ENCODE measurements at places on chromosomes 5 and 9.

DNA sequence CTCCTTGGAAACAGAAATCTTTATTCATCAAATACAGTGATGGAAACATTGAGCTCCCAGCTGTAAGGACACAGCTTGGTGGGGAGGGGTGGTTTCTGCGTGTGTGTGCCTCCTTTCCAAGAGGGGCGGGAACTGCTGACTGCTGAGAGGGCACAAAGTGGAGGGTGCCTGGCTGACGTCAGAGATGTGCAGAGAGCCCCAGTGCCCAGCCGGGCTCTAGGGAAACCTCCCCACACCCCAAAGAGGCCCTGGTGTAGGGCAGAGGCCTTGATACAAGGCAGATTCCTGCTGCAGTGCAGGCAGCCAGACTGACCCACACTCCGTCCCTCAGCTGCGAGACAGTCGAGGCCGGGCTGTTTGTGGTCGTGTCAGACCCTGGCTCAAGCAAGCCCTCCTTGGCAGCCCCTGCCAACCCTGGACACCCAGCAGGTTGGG lies 191.0 kb downstream of the CACNA1B start:
- DNase-seq = no peak

GRCh38 chr5:6543346-6543730 lies 89.5 kb downstream of the NSUN2 start:
- DNase-seq = no peak

GRCh38 chr9:112556497-112557442 lies 70.1 kb downstream of the KIAA1958 start:
- peak; percentile 91 for DNase-seq

DNA sequence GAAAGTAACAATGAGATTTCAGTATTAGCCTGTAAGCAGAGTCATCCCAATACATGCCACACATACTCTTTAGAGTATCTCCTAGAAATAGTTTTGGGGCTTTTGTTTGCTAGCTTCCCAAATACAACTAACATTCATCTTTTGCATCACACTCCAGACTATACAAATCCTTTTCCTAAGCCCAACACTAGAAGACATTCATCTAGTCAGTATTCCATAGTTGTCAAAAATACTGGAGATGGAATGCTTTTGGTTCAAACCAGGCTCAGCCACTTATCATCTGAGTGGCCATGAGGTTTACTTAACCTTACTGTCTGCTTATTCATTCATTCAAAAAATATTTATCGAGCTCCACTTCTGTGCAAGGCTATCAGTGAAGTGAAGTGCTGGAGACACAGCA lies 205.1 kb upstream of the SGCD start:
- no peak for DNase-seq

- DNase-seq = no peak
Measured at GRCh38 chr5:145467446-145467845, 367.7 kb downstream of the PRELID2 start.

- DNase-seq = no peak
Measured at GRCh38 chr5:143006501-143006900, 236.3 kb downstream of the ARHGAP26 start.

GRCh38 chr5:131375351-131375750 lies 111.5 kb downstream of the CDC42SE2 start:
- no peak for DNase-seq

DNA sequence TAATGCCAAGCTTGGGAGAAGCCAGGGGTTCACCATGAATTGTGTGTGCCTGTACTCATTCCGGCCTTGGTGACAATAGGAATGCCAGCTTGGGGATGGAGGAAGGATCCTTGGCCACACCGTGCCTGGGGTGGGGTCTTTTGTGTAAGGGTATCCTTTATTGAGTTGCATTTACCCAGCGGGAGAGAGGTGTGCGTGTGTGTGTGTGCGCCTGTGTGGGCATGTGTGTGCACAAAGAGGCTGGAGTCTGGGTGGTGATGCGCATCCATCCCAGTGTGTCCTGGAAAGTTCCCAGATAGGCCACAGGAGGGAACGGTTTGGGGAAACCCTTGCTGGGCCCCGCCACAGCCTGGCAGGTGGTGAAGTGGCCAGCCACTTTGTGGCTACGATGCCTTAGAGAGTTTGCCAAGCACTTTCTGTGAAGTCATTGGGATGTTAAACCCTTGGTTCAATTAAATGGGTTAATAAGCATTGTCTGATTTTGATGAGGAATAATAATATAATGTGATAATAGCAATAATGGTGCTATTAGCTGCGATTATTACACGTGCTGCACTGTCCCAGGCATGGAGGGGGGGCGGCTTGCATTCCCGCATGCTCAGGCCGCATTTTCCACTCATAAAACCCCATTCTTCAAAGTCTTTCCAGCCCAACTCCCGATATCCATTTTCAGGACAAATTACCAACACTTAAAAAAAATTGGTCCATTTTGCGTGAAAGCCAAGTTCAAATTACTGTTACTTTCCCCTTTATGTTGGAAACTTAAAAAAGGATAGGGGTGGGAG lies 13.7 kb downstream of the PITX1 start:
- DNase-seq = no peak

- DNase-seq = peak; percentile 54
Measured at GRCh38 chr9:127568971-127569885, 42.8 kb upstream of the STXBP1 start.

DNA sequence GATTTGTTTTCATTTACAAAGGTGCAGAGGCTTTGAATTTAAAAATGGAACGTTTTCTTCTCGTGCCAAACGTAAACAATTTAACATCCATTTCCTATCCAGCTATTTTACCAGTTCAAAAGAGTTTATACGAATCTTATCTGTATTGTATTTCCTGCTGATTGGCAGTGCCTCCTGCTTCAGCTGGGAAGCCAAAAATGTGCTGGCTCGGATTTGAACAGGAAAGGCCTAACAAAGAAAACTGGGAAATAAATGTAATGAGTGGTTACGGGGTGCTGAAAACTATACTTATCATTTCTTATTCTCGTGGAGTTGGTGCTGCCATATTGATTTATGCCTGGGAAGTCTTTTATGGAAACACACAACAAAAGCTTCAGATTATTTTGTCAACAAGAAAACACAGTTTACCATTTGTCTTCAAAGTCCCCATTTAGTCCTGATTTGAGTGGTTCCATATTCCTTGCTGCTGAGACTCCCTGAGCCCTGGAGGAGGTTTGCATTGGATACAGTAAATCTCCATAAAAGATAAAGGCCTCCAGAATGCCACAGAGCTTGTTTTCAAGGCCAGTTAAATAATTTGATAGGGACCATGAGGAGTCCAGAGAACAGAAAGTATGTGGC lies 507.4 kb downstream of the RASEF start:
- no peak for DNase-seq

DNA sequence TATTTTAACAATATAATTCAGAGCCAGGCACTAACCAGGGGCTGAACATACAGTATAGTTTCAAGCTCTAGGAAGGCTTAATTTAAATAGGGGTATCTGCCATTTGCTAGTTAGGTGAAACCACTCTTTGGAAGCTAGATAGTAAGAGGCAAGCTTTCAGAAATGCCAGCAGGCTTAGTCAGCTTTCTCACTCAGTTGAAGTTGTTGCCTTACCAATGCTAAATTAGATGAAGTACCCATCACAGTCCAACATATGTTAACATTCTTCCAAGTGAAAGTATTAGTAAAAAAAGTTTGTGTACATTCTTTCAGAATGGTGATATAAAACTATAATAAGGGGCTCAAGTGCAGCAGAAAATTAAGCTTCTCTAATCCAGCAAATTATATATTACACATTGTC lies 215.0 kb downstream of the CNTLN start:
- peak; percentile 9 for DNase-seq

DNA sequence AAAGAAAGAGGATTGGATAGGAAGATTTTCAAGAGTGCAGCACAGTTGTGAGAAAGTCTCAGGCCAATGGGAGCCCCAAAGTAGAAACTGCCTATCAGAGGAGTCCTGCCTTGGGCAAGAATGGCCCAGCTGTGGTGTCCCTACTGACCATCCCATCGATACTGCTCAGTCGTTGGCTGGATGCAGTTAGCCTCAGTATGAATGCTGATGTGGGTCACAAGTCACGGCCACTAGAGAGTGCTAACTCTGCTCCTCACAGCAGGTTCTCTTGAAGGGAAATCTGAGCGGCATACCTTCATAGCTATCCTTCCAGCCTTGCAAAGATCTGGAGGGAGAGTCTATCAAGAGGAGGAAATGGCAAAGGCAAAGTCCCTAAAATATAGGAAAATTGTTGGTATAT lies 11.6 kb upstream of the CETN3 start:
- DNase-seq = no peak

DNA sequence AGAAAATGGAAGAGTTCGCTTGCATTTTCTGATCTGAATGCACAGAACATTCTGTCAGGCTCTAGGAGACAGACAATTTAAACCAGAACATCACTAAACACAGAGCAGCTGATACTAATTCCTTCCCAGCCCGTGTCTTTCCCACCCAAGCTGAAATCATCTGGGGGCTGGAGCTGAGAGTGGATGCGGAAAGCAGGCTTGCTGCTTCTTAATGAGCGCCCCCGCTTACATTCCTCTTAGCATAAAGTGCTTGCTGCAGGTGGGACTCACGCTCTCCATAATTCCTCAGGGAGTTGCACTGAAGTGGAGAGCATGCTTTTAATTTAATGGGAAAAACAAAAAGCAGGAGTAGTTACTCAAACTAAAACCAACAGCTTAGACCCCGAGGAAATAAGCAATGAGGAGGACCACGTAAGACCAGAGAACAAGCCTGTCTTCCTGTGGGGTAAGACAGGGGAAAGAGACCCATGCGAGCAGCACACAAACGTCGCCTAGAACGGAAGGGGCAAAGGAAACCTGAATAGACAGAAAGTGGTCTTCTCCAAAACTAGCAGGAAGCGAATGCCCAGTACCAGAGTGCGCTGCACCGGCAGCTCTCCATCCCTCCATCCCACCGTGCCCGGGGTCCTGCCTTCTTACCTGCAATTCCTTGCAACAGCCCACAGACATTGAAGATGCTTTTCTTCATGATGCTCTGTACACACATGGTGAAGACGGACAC lies 139.3 kb downstream of the LHFPL2 start:
- DNase-seq = no peak

DNA sequence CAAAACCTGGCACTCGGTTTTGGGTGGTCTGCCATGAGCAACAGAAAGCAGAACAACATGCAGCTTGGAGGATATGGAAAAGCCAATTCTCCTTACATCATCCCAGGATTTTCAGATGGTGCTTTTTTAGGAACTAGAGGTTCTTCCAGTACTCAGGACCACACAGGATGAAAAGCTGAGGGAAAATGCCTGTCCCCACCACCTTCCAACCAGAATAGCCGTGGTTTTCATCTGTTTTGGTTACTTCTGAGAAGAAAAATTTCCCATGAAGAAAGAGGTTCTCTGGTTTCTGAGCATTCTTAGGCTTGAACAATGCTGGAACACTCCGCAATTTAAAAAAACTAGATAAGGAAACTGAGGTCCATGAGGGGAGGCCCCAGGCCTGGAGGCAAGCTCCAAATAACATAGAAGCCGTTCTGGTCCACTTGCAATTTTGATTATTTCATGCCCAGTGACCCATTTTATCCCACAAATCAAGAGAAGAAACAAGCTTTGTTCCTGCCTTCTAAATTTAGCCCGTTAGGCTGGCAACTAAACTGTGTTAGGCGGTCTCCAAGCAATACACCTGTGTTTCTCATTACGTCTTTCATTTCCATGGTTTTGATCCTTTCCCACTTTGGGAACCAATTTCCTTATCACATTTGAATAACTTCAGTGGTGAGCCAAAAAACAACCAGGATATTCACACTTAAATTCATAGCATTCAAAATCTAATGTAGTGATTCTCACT lies 79.2 kb upstream of the SPIN1 start:
- no peak for DNase-seq

- DNase-seq = no peak
Measured at GRCh38 chr9:14271093-14271673, 42.8 kb downstream of the NFIB start.

GRCh38 chr5:122959740-122960445 lies 76.6 kb downstream of the PPIC start:
- DNase-seq = no peak

DNA sequence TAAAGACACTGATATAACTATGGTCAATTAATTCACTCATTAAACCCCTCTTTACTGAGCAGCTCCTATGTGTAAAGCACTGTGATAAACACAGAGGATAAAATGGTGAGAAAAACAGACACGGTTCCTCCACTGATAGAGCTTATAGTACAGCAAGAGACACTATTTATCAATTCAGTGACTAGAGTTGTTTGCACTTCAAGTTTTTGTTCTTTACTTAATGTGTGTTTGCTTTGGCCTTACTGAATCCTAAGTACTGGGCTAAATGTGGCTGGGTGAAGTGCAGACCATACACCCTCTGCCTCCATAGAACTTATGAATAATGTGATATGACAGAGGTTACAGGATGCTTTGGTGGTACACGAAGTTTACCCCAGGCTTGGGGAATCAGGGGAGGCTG lies 80.1 kb upstream of the ITGA1 start:
- DNase-seq = no peak

DNA sequence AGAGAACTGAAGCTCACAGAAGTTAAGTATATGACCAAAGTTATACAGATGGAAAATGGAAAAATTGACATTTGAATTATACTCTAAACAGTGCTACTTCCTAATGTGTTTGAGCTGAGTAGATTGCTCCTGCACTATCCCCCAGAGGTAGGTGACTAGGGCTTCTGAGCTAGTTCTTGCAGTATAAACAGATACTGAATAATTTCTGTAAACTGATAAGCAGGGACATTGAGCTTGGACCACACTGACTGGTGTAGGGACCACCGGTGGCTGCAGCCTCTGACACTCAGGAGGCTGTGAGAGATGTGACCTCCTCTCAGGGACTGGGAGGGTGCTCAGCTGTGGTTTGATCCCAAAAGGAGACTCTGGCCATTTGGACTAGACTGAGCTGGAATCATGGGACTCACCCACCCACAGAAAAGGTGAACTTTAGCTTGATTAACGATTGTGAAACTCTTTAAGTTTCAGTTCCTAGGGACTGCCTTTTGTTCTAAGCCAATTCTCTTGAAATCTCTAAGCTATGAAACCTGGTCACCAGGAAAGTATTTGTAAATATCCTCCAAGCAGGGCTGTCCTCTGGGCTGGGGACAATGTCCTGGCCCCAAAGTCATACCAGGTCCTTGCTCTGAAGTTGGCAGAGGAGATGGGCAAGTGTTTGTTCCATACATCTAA lies 291.5 kb downstream of the SEC61B start:
- no peak for DNase-seq

DNA sequence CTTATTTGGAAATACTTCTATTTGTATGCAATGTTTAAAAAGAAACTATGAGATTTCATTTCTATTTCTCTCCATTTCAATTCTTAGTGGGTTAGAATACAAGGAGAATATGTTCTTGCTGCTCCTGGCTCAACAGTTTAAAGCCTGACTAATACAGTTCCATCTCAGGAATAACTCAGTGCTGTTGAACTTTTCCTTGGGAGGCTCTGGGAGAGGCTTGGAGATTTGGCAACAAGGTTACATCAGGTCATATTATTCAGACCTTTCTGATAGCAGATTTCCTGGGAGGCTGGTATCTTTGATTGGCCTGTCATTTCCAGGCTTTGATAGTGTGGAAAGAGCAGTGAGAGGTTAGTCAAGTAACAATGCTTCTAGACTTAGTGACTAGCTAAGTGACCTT lies 481.7 kb upstream of the KLF4 start:
- DNase-seq = no peak

GRCh38 chr5:73690015-73690414 lies 64.0 kb downstream of the ARHGEF28 start:
- DNase-seq = no peak

GRCh38 chr9:120478208-120478607 lies 101.8 kb downstream of the CDK5RAP2 start:
- DNase-seq = no peak
